ENCODE measurements at places on chromosomes 3 and 15.

GRCh38 chr3:179250803-179251476 is at the start of gene KCNMB3:
Gene KCNMB3 (minus strand): TSS chr3:179251114. CDS start chr3:179250990, 124 bp downstream.
- no peak for DNase-seq

- DNase-seq = no peak
Observed at GRCh38 chr15:84762840-84763572, 14.6 kb downstream of the ZNF592 start.

GRCh38 chr3:30435861-30436331 is 170.5 kb upstream of the TGFBR2 start:
- no peak for DNase-seq

DNA sequence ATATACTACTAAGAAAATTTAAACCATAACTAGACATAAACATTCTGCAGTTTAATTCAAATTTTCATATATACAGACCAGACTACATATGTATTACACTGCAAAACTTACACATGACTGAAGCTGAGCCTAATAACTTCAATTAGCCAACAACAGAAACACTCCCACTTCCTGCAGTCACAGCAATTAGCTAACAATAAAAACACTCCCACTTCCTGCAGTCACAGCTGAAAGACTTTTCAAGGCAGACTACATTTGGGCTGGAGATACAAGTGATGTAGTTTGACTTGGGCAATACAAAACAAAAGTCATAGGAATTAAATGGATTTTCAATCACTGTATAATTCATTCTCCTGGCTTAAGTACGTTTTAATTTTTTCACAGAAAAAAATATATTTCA is 10.3 kb downstream of the TM2D3 start:
- DNase-seq = no peak

DNA sequence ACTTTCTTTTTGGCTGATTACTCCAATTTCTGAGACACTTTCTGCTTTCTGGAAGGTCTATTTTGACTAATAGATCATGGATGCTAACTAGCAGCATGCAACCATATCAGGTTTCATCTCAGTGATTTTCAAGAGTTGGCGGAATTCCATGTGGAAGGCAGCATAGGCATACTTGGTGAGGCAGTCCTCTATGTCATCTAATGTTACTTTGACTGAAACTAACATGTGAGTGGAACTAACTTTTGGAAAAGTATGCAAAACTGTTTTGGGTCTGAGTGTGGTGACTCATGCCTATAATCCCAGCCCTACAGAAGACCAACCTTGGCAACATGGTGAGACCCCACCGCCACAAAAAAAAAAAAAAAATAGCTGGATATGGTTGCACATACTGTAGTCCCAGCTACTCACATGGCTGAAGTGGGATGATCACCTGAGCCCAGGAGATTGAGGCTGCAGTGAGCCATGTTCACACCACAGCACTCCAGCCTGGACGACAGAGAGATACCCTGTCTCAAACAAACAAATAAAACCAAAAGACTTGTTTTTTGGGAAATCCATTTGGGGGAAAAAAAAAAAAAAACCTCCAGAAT is 1033.7 kb downstream of the ROBO1 start:
- DNase-seq = no peak

GRCh38 chr3:72280876-72281275 is 495.9 kb upstream of the PROK2 start:
- DNase-seq = no peak

GRCh38 chr3:17755836-17756235 is 13.4 kb upstream of the TBC1D5 start:
- no peak for DNase-seq

GRCh38 chr3:48429317-48429959 is 448 bp downstream of the PLXNB1 start:
- DNase-seq = peak; percentile 58

DNA sequence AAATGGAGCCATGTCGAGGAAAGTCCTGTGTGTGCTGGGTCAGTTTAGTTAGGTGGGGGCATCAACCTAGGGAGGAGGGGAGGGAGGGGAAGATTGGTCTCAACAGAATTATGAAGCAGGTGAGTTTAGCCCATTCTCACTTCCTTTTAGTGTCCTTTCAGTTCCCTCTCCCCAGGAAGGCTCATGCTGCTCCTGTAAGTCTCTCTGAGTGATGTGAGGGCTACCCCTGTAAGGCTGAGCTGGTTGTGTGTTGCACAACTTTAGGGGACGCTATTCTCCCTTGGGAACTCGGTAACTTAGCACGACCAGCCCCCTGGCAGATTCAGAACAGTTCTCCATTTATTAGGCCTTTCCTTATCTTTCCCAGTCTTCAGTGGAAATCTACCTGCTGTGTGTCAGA is 21.2 kb downstream of the IL5RA start:
- no peak for DNase-seq

DNA sequence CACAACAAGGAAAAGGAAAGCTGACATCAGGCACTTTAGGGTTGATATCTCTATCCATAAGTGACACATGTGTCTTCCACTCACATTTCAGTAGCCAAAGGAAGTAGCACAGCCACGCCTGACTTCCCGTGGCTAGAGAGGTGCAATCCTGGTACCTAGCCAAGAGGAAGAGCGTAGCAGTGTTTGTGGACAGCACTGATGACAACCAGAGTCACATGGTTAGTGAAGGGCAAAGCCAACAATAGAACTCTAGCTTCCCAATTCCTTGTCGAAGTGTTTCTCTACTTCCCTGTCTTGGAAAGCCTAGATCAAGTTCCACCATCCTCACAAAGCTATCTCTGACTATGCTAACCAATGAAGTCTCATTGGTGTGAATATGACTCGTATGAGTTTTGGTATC is 189.2 kb downstream of the RSL24D1 start:
- no peak for DNase-seq

DNA sequence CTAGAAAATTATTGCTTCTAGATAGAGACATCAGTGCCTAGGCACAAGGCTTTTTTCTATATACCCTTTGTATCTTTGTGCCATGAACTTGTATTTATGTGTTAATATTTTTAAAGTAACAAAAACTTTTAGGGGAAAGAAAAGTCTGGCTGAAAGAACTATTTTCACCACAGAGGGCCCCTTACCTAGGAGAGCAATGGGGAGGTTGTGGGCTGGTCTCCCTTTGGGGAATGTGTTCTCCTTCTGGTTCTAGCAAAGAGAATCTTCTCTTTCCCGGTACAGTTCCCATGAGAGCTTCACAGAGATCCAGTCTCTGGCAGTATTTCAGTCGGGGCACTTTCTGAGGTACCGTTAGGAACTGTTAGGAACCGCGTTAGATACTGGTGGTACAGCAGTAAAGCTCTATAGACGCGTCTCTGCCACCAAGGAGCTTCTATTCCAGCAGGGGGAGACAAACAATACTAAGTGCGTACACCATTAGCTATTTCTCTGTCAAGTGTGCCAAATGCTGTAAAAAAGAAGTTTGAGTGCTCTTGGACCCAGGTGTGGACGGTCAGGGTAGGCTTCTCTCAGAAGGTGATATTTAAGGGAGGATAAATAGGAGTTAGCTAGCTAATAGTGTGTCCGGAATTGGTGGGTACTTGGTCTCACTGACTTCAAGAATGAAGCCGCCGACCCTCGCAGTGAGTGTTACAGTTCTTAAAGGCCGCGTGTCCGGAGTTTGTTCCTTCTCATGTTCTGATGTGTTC is 4.6 kb upstream of the EPB42 start:
- peak; percentile 4 for DNase-seq

DNA sequence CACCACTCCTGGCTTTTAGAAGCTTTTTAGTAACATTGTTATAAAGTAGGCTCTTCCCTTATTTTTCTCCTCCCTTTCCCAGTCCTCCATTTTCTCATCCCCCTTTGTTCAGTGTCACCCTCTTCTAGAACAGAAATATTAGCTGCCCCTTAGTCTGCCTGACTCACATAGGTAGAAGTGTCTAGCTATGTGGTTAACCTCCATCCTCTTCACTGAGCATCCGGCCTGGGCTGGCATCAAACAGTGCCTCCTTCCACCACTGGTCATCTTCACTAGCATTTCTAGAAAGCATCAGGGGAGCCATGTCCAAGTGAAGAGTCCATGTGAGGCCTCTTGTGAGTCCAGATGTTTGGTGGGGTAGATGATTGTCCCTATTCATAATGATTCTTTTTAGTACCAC is 70.0 kb upstream of the SKOR1 start:
- DNase-seq = no peak

DNA sequence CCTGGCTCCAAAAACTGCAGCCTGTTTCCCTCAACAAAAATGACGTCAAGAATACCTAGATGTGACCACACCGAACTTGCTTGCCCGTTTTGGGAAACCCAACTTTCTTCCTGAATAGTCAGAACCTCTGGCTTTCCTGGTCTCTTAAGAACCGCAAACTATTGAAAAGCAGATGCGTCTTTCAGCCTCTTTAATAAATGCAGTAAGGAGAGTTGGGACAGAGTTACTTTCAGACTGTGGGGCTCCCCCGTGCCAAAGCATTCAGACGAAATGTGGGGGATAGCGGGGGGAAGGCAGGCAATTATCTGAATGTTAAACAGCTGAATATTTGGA is 1.2 kb upstream of the PROK2 start:
- DNase-seq = no peak
